GM19239 (cell line): ENCODE measurements at places on chromosomes 11 and 22.

DNA sequence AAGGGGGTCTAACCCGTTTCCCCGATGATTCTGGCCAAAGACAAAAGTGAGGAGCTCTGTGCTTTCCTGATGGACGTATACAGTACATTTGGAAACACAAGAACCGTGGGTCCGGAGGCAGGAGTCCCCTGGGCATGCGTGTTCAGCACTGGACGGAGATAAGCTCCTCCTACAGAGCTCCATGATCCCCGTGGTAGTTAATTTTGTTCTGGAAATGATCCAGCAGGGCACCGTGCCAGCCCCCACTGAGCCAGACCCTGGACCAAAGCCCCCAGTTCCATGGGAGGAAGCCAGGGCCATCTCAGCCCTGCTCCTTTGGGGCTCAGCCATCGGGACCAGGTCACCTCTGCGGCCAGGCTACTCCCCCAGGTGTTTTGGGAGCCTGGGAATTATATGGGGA is 83.3 kb downstream of the TRMU start:
- no peak for DNase-seq

- DNase-seq: no peak
These were observed 61.8 kb downstream of the ALX4 start for GRCh38 chr11:44248109-44248508.

- DNase-seq: no peak
These were observed 82.8 kb downstream of the FLI1 start for GRCh38 chr11:128776424-128777284.

- no peak for DNase-seq
These were observed 83.1 kb downstream of the MN1 start for GRCh38 chr22:27718186-27719035.

DNA sequence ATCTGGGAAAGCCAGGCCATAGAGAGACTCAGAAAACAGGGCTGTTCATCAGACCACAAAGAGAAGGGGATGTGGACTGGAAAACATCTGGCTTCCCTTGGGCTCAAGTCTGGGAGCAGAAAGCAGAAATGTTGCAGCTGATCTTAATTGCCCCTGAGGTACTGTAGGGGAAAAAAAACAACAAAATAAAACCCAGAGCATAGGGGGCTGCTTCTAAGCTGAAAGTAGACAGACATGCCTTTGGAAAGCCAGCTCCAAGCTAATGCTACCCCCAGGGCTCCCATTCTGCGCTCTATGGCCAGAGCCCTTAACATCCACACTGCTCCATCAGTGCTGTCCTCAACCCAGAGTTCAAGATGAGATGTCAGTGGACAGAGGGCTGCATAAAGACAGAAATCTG is 2.0 kb upstream of the PACSIN3 start:
- no peak for DNase-seq

DNA sequence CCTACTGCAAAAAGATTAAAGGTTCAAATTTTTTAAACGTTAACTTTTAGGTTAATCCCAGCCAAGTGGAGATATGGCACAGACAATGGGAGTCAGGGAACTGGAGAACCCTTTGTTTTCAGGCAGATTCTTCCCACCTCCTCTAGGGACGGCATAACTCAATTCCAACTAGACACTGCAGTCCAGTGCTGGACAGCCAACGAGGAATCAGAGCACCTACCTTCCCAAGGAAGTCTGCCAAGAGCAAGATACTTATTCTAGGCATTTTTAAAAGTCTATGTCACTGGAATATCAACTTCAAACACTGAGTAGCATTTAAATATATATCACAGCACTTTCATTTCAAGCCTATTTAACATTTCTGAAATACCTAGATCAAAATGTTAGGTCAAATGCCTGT is 7.3 kb downstream of the CADM1 start:
- no peak for DNase-seq

GRCh38 chr22:39496131-39496838 is 5.8 kb upstream of the MIEF1 start:
- no peak for DNase-seq

DNA sequence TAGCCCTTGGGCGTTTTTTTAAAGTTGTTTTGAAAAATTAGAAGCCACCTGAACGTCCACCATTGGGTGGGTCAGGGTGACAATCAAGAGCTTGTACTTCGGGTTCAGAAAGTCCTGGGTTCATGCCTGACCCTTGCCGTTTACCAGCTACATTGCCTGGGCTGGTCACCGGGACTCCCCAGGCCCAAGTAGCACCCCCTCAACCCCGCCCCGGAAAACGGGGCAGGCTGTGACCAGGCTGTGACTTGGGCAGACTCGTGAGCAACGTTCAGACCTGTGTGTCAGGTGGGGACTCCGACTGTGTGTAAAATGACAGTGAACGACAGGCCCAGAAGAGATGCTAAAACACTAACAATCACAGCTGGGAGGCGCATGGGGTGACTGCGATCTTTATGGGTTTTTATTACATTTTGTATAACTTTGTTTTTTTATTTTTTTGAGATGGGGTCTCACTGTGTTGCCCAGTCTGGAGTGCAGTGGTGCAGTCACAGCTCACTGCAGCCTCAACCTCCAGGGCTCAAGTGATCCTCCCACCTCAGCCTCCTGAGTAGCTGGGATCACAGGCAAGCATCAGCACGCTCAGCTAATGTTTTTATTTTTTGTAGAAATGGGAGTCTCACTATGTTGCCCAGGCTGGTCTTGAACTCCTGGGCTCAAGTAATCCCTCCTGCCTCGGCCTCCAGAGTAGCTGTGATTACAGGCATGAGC is 56.8 kb downstream of the TRMU start:
- DNase-seq: no peak

DNA sequence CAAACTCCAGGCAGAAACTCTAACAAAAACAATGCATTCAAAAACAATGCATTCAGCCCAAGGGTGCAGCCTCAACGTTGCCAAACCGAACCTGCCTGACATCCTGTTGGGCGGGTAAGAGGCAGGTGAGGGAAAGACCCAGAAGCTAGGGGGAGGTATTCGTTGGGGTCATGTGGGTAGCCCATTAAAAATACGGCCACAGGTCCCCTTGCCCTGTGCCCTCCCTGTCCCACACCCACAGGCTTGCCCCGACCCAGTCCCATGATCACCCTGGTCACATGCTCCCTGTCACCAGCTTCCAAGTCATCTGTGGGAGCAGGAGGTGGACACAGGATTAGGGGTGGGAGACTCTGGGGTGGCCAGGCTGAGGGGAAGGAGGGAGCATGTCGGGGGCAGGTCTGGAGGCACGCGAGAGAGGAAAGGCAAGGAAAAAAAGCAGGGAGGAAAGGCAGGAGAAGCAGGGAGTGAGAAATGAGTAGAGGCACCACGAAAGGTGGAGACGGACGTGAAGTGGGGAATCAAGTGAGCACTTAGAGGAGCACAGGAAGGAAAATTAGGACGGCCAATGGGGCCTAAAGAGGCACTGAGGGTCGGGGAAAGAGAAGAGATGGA is 683 bp downstream of the PLA2G6 start:
- DNase-seq: no peak

- DNase-seq: no peak
These were observed 3.7 kb downstream of the TMEM123 start for GRCh38 chr11:102448869-102449224.

GRCh38 chr11:126132319-126132718 is 69.7 kb upstream of the CDON start:
- DNase-seq: no peak
